ENCODE measurements at places on chromosomes 6 and 20. TPM values are rescaled to one million over a fixed set of nuclear protein-coding genes. Genes with fewer than 3 reads are reported as not detected.
A peak's percentile ranks its signal among the peaks of the same experiment; 100 is the strongest.

DNA sequence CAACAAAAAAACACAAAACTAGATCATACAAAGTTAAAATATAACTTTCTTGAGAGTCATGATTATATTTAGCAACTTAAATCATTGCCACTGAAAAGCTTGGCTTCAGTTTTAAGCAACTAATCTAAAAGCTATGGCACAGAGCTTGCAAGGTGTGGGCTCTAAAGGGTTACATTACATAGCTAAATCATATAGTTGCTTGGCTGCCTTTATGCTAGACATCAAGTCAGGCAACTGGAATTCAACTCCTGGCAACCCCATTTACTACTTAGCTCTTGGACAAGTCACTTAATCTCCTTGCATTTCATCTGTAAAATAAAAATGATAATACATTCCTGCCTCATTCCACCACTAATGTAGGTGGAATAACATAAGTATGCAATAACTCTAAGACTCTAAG is 40.9 kb upstream of the GCM1 start:
- DNase-seq = no peak

The OR12D3 gene
- not detected for total RNA-seq

- DNase-seq = peak; percentile 42
Observed at GRCh38 chr6:99330159-99330558, 19.3 kb downstream of the FAXC start.

DNA sequence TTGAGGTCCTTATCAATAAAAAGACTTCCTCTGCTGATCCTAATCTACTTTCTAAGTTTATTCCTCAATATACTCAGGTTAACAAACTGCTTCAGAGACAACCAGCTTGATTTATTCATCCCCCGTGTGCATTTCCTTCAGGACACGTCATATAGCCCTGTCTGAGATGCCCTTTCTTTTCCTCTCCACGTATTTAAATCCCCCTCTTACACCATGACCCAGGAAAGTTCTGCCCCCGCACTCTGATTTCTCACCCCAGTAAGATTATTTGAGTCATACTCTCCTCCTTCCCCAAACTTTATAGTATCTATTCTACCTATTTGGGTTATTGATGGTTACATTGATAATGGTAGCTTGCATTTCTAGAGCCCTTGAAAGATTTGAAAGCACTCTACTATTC is 9.8 kb upstream of the CGA start:
- DNase-seq = no peak

DNA sequence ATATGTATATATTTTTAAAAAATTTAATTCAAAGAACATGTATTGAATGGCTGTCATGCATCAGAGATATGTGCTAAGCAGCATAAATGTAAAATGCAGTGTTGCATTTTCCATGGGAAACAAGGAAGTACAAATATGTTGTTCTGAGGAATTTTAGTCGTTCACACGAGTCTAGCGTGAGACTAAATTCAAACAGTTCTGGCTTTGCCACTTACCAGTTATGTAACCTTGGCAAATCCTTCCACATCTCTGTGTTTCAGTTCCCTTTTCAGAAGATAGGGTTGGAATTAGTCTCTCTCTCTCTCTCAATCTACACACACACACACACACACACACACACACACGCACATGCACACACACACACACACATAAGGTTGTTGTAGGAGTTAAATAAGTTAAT is 305.4 kb downstream of the UTRN start:
- no peak for DNase-seq

The CLDN20 gene
- not detected for total RNA-seq

- DNase-seq = no peak
Observed at GRCh38 chr6:34774967-34775366, 16.9 kb upstream of the BLTP3A start.

- DNase-seq = no peak
Observed at GRCh38 chr6:40997234-40997957, 41.6 kb downstream of the UNC5CL start.

DNA sequence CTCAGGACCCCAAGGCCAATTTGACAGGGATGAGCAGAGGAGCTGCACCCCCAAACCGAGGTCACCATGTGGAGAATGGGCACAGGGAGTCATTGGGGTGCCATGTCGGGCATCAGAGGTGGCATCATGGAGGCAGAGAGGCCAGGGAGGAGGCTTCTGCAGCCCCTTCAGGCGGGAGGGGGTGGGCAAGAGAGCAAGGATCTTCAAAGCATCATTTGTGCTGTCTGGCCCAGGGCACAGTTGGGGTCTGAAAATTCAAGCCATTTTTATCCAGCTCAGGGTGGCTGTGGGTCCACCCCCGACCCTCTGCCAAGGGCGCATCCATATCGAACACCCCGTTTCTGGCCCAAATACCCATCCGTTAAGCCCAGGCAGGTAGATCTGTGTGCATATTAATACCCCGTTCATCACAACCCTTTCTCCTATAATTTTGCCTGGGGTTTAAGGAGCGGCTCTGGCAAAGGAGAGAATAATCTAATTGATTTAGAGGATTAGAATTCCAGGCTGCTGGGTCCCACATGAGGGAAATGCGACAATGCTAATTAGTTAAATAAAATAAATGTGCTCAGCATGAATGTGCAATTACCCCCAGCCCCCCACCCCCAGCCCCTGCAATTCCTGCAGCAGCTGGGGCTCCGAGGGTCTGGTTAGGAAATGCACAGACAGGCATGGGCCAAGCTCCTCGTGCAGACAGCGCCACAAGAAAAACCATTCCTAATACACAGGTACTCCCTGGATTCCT is 31.9 kb downstream of the VSTM2L start:
- DNase-seq = no peak

The ZSCAN23 gene
- total RNA-seq = 2.2 TPM

DNA sequence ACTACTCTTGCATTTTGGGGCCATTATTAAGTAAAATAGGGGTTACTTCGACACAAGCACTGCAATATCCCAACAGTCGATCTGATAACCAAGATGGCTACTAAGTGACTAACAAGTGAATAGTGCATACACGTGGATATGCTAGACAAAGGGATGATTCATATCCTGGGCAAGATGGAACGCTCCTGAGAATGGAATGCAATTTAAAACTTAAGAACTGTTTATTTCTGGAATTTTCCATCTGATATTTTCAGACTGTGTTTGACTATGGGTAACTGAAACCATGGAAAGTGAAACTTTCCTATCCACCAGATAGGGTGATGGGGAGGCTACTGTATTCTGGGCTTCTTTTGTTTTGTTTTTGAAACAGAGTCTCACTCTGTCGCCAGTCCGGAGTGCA is 66.5 kb downstream of the ILRUN start:
- no peak for DNase-seq

DNA sequence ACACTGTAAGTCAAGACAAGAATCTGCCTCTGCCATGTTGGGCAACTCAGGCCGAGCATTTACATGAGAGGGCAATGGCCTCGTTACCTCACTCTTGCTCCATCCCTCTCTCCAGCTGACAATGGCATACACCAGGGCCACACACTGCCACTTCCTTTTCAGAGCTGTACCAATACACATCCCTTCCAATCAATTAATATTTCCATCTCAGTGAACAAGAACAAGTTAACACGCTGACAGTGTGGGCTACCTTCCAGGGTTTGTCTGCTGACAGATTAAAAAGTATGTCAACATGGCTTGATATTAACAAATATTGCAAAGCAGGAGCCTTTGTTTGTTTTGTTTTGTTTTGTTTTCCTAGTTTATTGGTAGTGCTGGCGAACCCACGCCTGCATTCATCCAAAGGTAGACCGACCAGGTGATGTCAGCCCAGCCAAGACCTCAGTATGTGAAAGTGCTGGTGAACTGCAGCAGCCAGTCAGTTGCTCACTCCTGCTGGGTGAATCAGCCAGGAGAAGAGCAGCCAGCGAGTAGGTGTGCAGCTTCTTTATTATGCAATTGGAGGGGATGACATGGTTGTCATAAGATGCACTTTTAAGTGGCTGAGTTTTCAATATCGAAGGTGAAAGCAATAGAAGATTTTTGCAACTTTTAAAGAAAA is 487.3 kb upstream of the JARID2 start:
- no peak for DNase-seq

GRCh38 chr6:52667572-52667971 is 3.3 kb upstream of the TMEM14A start:
- DNase-seq = no peak

The NOL4L gene
- 31.2 TPM for total RNA-seq

GRCh38 chr6:152453421-152453820 is 183.7 kb downstream of the SYNE1 start:
- DNase-seq = no peak

The CDSN gene
- not detected for total RNA-seq

The ZNF831 gene
- total RNA-seq = 33.1 TPM

DNA sequence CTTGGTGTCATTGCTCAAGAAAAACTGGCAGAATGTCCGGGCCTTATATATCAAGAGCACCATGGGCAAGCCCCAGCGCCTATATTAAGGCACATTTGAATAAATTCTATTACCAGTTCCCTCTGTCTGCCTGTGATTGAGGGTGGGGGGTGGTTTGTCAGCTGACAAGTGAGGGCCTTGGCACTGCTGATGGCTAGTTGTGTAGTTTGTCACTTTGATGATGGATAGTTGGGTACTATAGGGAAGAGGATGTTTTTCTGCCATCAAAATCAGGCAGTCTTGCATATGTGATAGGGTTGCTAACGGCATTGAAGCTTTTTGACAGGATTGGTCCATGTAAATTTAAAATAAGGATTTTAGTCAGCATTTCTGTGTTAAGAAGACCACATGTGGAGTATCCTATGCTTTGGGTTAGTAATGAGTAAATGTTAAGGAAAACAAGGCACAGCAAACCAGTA is 2.5 kb downstream of the RPL10A start:
- DNase-seq = no peak

The MTFR2 gene
- total RNA-seq = 1.9 TPM

DNA sequence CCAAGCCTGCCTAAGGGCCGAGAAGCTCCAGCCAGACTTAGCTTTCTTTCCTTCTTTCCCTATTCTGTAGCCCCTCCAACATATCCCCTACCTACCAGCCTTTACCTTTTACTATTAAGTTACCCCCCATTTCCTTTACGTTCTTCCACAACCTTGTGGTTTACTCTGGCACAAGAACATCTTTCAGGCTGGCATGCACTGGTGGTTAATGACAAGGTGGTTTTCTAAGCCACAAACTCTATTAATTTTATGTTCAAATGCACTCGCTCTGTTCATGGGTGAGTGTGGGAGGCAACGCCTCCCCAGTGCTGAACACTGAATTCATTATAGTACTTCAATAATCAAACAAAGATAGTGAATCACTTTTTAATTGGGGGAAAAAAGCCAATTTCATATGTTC is 64.4 kb downstream of the TRERF1 start:
- DNase-seq = peak; percentile 80

GRCh38 chr6:80862756-80863155 is 756.3 kb downstream of the BCKDHB start:
- DNase-seq = no peak

GRCh38 chr6:112464901-112465665 is 118.0 kb downstream of the RFPL4B start:
- no peak for DNase-seq

The AIF1 gene
- 71.0 TPM for total RNA-seq

GRCh38 chr20:18999086-18999485 is 185.5 kb downstream of the SCP2D1 start:
- no peak for DNase-seq

The RTEL1 gene
- total RNA-seq = 28.4 TPM

DNA sequence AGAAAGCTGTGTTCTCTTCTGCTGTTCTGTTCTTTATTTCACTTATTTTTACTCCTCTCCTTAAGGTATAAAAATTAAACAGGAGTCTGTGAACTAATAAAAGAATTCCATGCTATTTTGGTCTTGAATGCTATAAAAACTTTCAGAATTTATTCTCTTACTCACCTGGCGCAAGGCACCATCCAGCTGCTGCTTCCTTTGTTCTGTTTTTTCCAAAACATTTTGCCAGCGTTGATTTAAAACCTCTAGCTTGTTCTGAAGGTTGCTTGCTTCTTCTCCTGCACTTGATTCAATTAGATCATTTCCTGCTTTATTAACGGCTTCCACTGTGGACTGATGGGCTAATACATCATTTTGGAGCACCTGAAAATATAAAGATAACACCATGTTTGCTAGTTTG is 145.0 kb downstream of the DST start:
- DNase-seq = no peak

The GJA1 gene
- total RNA-seq = not detected

The SLC25A27 gene
- total RNA-seq = 3.3 TPM

The FOXC1 gene
- total RNA-seq = not detected

The CLPSL1 gene
- total RNA-seq = not detected

DNA sequence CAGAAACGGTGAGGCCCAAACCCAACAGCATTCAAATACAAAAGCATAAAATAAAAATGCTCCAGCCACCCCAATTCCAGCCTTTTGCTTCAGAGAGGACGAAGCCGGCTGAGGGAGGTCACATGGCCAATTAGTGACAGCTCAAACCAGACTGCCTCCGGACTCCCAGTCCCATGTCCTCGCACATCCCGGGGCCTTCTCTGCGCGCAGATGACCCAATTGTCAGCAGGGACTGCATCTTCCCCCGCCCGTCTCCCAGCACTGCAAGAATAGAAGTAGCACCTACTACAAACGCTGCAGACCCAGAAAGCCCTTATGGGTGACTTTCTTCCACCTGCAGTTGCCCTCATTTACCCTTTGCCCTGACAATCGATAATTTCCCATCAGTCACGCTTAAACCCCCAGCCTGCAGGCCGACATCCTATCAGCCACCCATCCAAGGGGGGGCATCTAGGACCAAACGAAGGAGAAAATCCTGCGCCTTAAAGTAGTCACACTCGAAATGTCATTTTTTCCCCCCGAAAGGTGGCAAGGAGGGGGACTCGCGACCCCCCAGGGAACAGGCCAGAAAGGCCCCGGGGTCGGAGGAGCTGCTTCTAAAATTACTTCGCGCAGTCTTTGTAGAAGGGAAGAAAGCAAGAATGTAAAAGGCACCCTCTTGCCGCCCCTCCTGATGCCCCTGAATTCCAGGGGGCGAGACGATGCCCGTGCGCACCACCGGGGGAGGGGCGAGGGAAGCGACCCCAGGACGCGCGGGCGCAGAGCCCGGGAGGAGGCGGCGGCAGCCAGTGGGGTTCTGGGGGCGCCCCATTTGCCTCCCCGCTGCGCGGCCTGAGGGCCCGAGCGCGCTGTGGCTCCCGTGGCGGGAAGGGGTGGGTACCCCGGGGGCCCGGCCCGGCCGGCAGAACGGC is 792 bp downstream of the SLC23A2 start:
- DNase-seq = no peak

- no peak for DNase-seq
Observed at GRCh38 chr6:70657706-70658105, 10.0 kb upstream of the SMAP1 start.

- DNase-seq = no peak
Observed at GRCh38 chr6:82364087-82365015, 734 bp downstream of the TPBG start.

The FHL5 gene
- total RNA-seq = not detected

The LY6G6F gene
- not detected for total RNA-seq

- DNase-seq = no peak
Observed at GRCh38 chr6:150689900-150690590, 90.4 kb downstream of the PLEKHG1 start.

GRCh38 chr6:29744621-29745020 is 21.4 kb downstream of the HLA-F start:
- DNase-seq = no peak

GRCh38 chr6:170185175-170185978 is 105.5 kb downstream of the DLL1 start:
- no peak for DNase-seq

Data from naive thymus-derived CD4-positive, alpha-beta T cell (primary cell).